ENCODE measurements at places on chromosomes 3 and 15. TPM values are rescaled to one million over a fixed set of nuclear protein-coding genes. Genes with fewer than 3 reads are reported as not detected.
A peak's percentile ranks its signal among the peaks of the same experiment; 100 is the strongest.

GRCh38 chr3:190051641-190052040 is 69.1 kb downstream of the P3H2 start:
- no peak for DNase-seq

GRCh38 chr3:70970171-70970570 is 613.4 kb downstream of the FOXP1 start:
- no peak for DNase-seq

GRCh38 chr3:71528816-71529215 is 54.7 kb downstream of the FOXP1 start:
- DNase-seq: no peak

The RAB6B gene
- total RNA-seq: 15.6 TPM

The SYNM gene
- total RNA-seq: 2.0 TPM

The IL17RD gene
- total RNA-seq: 48.9 TPM

DNA sequence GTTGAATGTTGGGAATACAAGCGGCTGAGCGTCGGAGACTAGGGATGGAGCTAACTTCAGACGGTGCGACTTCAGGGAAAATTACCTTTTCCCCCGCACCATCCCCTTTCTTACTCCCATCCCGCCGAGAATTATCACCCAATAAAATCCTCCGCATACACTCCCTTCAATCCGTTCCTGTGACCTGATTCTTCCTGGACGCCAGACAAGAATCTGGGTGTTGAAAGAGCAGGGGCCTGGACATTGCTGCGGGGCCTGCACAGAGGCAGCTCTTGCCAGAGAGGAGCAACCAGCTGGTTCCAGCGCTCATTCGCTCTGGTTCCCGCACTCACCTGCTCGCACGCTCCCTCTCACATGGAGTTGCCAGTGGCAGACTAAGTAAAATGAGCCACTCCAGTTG is 241.9 kb downstream of the ALCAM start:
- DNase-seq: no peak

- DNase-seq: no peak
Observed at GRCh38 chr3:195263193-195263924, 7.6 kb downstream of the XXYLT1 start.

GRCh38 chr15:77695961-77696582 is 63.4 kb upstream of the LINGO1 start:
- no peak for DNase-seq

The NDUFAF3 gene
- 27.8 TPM for total RNA-seq

- no peak for DNase-seq
Observed at GRCh38 chr15:63200464-63201249, 11.3 kb downstream of the RAB8B start.

DNA sequence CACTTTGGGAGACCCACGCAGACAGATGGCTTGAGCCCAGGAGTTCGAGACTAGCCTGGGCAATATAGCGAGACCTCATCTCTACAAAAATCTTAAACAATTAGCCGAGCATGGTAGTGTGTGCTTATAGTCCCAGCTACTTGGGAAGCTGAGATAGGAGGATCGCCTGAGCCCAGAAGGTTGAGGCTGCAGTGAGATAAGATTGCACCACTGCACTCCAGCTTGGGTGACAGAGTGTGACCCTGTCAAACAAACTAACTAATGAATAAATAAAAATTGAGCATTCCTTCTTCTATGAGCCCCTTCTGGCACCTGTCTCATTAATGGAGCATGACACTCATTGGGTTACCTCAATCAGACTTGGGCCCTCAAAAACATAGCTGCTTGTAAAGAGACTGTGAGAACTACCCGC is 7.5 kb downstream of the ZDHHC3 start:
- DNase-seq: no peak

DNA sequence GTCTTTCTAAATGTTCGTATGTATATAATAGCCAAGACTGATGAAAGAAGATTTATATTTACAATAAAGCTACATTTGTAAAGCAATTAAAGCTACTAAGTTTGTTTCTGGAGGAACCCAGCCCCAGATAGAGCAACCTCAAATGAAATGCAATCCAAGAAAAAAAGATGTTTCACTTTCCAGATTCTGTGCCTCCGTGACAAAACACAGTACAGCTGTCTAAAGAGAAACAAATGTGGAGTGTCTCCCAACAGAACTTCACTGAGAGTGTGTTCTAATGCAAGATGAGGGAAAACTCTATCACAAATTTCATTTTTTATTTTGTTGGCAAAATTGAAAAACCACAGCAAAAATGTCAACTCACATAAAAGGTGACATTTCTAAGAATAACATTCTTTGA is 317.0 kb downstream of the OCA2 start:
- DNase-seq: no peak

- DNase-seq: peak; percentile 79
Observed at GRCh38 chr15:29925227-29926082, 103.2 kb upstream of the TJP1 start.

GRCh38 chr3:75906555-75907112 is 121.3 kb upstream of the ZNF717 start:
- DNase-seq: peak; percentile 46

GRCh38 chr15:40361640-40362039 is 3.6 kb downstream of the DISP2 start:
- DNase-seq: no peak

DNA sequence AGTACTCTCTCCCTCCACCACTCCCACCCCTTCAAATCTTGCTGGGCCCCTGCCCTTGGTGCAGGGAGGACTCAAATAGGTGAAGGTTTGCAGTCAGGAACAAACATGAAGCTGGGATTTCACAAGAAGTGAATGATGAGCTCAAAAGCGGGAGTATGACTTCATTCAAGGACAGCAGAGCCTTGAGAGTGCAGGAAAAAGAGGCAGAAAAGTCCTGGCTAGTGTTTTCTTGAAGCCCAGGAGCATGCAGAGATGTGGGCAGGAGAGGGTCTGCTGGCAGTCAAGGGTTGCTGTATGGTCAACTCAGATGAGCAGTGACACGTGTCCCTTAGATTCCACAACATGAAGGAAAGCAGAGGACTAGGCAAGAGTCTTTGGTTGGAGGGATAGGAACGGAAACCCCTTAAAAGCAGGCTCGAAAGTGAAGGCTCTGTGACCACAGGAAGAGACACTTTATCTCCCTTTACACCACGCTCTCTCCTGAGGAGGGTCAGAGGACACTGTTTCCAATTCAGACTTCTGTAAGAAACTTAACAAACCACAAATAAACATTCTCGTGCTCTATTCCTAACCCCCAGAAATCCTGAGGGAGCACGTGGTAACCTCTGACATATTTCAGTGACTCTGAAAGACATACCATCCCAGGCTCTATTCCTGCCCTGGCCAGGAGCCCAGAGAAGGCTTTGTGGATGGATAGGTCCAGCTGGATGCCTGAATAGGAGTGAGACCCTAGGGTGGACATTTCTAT is 168.0 kb upstream of the NDN start:
- no peak for DNase-seq

The KCNAB1 gene
- total RNA-seq: 2.4 TPM

The CD200 gene
- 50.2 TPM for total RNA-seq

DNA sequence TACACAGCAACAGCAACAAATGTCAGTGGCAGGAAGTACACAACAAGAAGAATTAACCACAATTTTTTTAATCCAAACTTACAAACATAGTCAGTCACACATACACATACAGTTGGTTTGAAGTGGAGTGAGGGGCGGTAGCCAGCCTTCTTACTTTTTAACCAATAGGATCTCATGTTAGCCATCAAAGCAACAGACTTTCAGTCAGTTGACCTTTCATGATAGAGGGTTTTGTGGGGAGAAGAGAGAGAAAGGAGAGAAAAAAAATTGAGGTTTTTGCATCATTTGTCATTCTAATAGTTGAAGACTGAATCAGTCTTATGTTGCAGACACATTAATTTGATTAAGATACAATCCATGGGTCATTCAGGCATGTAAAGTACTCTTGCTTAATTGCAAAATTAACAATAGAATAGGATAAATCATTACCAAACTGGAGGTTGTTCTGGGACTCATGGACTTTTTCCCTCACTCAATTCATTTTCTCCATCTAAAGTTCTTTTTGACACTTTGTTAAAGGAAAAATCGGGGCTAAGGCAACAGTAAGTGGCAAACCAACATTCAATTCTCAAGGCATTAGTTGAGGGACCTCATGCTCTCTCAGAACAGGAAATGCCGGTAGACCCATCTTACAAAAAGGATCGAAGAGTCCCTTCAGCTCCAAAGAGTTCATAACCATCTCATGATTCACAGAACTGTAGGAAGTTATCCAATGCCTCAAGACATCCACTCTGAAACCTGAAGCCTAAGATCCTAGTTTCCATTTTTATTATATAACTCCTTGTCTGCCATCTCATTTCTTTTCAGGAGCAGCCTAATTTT is 159.5 kb upstream of the LPP start:
- DNase-seq: no peak

The RBPMS2 gene
- total RNA-seq: 243 TPM

The TM4SF4 gene
- not detected for total RNA-seq

- no peak for DNase-seq
Observed at GRCh38 chr3:152717252-152717651, 117.7 kb upstream of the P2RY1 start.

The PPM1L gene
- 17.3 TPM for total RNA-seq

- no peak for DNase-seq
Observed at GRCh38 chr15:72404356-72404755, 6.3 kb downstream of the TMEM202 start.

- no peak for DNase-seq
Observed at GRCh38 chr3:112651516-112651915, 10.6 kb upstream of the CCDC80 start.

DNA sequence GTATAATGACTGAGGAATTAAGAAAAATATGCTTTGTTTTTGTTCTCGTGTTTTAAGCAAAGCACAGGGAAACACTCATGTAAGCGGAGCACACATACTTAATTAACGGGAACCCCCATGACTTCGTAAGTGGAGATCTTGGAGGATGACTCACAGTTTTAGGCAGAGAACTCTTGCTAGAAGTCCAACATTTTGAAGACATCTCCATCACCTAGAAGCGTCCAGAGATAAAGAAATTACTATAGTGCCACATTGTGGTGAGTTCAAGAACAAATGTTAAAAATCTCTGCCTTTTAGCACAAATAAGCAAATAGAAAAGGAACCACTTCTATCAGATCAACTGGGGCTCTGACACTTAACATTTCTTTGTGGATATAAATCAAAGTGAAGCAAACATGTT is 194.1 kb upstream of the ARHGEF26 start:
- DNase-seq: no peak

The HTR3C gene
- not detected for total RNA-seq

GRCh38 chr3:153051427-153052095 is 110.5 kb upstream of the RAP2B start:
- DNase-seq: no peak

DNA sequence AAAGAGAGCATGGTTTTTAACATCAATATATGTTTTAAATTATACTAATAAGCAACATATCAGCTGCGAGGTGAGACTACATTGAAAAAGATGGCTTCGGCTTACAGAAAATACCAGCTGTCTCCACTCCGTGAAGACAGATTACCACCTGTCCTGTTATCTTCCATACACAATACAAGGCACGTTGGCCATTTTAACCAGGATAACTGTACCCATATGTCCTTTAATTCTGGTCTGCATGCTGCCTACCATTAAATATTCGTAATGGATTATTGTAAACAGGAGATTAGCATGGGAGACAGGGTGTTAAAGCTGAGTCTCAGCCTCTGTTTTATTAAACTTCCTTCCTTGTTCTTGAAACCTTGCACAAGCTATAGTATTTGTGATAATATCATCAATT is 855.5 kb downstream of the ROBO1 start:
- DNase-seq: no peak

DNA sequence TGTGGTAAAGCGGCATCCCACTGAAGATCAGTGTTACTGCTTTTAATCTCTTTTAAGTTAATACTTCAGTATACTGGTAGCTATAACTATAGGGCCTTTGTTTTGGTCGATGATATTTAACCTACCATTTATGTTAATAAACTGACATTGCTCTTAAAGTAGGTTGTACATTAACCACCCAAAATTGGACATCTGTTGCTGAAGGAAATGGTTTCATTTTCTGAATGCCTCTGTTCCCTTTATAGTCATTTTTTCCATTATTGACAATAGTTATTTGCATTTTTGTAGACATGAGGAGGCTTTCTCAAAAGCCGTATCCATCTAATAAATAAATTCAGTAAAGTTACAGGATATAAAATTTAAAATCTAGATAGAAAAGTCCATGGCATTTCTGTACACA is 252.4 kb upstream of the UBE2E1 start:
- no peak for DNase-seq

The C3orf85 gene
- not detected for total RNA-seq

DNA sequence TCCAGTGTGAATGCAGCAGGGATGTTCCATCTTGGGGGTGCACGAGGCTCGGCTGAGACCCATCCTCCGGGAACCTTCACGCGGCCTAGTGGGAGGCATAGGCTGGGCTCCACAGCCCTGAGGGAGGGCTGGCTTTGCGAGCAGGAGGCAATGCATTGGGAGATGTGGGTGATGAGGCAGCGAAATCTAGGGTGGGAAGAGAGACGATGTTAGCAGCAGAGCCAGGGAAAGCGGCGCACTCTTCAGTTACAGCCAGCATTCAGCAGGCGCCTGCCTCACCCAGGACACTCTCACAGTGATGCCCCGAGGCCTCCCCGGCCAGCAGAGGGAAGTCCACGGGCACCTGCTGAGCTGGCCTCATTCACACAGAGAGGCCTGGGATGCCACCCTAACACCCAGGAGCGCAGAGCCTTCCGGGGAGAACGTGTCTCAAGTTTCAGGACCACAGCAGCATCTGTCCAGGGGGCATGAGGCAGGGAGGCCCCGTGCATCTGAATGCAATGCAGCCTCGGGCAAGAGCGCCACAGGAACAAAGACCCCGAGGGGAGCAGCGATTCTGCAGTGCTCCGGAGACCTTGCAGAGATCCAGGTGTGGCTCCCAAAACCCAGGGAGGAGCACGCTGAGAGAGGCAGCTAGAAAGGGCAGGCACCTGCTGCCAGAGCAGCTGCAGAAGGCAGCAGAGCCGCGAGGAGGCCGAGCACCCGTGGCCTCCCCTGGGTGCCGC is 102.4 kb downstream of the NUP210 start:
- no peak for DNase-seq

DNA sequence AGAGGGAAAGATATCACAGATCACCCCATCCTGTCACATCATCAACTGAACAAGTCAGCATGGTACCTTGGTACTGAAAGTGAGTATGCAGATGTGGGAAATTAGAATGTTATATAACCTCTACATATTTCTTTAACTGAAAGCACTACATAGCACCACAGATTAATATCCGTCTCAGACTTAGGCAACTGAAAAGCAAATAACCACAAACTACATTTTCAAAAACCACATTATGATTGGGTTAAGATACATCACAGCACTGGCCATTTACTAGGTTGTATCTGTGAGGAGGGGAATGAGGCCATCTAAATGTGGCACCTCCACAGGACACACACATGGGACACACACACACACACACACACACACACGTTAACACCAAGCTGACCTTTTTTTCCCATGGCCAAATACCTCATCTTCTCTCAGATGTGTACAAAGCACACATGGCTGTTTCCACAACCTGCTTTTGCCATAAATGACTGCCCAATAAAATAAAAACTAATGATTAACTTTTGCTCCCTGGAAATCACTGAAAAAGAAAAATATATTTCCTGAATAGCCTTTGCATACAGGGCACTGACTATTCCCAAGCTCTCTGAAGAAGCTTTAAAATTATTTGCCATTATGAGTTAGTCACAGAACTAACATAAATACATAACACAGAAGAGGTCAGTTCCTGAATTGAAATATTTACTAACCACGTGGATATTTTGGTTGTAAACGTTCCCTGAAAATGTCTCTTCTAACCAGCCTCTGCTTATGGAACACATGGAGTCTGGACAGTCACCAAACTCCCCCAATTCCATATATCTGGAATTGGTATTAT is 60.1 kb downstream of the SUMF1 start:
- no peak for DNase-seq

- no peak for DNase-seq
Observed at GRCh38 chr15:81113204-81113657, 20.8 kb upstream of the CFAP161 start.

GRCh38 chr3:124059580-124059979 is 67.7 kb upstream of the ROPN1 start:
- no peak for DNase-seq
